Caco-2 (cell line): ENCODE measurements at places on chromosomes 3 and 15.

GRCh38 chr15:100769975-100770340, 109.7 kb upstream of the ALDH1A3 start:
- no peak for DNase-seq

GRCh38 chr3:56818156-56818985, 16.6 kb upstream of the ARHGEF3 start:
- no peak for DNase-seq

- no peak for DNase-seq
Observed at GRCh38 chr3:125317761-125318160, 57.4 kb downstream of the ZNF148 start.

GRCh38 chr3:186757214-186757613, 26.2 kb upstream of the EIF4A2 start:
- no peak for DNase-seq

DNA sequence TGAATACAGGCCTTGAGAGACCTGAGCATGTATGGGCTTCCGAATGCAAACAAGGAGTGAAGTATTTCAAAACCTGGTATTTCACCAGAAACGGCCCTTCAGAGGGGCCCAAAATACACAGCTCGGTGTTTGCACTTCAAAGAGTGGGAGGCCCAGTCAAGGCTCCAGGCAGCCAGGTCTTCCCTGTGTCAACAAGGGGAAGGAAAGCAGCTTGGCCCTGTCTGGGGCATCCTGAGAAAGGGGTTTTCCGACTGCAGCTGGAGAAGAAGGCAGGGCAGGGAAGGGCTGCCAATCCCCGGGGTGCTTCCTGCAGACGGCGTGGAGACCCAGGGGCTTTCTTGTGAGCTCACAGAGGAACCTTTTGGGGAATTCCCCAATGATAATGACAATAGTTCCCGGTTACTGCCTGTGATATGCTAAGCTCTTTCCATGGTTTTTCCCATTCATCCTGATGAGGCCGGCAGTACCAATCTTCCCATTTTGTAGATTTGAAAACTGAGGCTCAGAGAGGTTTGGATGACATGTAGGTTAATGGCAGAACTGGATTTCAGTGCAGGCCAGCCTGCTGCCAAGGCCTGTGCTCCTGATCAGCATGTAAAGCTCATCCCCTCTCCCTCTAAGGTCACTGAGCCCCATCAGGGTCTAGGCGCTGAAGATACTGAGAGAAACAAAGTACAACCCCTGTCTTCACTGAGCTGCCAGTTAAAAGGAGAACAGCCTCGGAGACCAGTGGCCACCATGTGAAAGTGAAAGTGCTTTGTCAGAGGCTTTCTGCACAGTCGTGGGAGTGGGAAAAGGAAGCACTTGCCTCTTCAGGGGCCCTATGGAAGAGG, 43.0 kb upstream of the TLE3 start:
- peak; percentile 91 for DNase-seq

- no peak for DNase-seq
Observed at GRCh38 chr3:188760408-188760807, 411.4 kb upstream of the TPRG1 start.

DNA sequence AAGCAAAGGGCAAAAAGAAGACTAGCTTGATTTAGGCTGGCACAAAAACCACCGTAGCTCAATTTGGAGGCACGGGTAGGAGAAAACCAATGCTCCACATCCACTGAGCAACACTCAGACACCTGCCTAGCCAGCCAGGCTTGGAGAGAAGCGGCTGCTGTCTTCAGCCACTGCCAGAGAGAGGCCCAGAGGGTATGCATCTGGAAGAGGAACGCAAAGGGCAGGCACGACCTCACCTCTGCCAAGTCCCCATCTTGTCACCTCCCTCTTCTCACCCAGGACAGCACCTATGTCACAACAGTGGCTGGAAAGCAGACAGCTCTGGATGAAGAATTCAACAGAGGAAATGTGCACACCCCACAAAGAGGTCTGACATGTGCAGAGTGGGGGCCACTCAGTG, 93.5 kb downstream of the ADAMTS17 start:
- no peak for DNase-seq

- no peak for DNase-seq
Observed at GRCh38 chr15:63348392-63348791, 33.3 kb downstream of the CA12 start.

- DNase-seq = no peak
Observed at GRCh38 chr3:196281962-196282361, 5.6 kb downstream of the PCYT1A start.

- DNase-seq = no peak
Observed at GRCh38 chr3:69296995-69297394, 88.9 kb downstream of the FRMD4B start.

DNA sequence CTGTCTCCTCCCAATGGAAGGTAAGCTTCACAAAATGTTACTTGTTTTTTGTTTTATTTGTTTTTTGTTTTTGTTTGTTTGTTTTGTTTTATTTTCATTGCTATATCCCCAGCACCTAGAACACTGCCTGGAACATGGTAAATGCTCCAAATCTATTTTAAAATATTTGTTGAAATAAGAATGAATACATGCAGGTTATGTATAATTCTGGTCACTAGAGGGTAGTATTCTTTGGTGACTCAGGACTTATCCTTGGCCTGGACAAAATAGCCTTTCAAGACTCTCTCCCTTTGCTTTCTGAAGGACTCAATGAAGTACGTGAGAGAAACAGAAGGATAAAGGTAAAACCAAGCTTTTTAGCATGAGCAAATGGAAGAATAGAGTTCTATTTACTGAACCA, 46.9 kb upstream of the PPP2R3A start:
- peak; percentile 4 for DNase-seq

DNA sequence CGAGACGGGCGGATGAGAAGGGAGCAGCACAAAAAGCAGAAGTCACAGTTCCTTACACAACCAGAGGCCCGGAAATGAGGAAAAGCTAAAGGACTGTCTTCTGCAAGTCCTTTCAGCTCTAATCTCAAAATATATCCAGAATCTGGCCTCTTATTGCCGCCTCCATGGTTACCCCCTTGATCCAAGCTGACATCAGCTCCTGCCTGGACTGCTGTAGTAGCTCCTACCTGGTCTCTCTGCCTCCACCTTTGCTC, 324.0 kb upstream of the ROPN1 start:
- DNase-seq = no peak
